NCI-H82 (cell line): ENCODE measurements at places on chromosomes 3 and 15.
A peak's percentile ranks its signal among the peaks of the same experiment; 100 is the strongest.

DNA sequence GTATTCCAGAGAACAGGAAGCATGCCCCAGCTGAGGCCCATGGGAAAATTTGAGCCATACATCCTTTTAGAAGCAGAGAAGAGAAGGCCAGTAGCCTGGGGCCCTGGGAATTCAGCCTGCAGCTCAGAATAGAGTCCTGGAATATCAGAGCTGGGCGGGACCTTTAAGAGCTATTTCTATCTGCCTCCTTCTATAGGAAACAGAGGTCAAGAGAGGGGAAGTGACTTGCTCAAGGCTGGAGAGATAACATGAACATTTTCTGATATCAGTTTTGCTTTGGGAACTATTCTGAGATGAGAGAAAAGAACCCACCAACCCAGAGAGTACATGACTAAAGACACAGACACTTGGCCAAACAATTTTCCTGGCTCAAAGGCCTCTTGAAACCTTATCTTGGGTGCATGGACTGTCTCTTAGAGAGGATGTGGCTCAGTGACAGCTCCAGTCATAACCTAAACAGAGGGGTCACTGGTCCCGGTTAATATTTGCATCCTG, 26.0 kb downstream of the MASP1 start:
- no peak for DNase-seq

- DNase-seq, result no peak
Observed at GRCh38 chr3:39755100-39755499, 54.3 kb upstream of the MYRIP start.

DNA sequence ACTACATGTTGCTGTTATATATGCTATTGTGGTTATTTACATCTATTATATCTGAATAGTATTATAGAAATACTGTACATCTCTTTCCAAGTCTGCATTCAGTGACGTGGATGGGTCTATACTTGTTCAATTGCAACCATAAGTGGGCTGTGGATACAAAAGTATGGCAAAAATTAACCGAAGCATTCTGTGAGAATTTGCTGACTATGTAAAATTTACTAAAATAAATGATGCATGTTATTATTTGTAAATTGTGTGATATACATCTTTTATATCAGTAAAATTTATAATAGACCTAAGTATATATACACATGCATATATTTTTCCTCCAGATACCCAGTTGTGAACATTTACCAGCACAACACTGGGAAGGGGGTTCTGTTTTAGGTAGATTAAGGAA, 215.1 kb downstream of the NECTIN3 start:
- DNase-seq, result no peak

DNA sequence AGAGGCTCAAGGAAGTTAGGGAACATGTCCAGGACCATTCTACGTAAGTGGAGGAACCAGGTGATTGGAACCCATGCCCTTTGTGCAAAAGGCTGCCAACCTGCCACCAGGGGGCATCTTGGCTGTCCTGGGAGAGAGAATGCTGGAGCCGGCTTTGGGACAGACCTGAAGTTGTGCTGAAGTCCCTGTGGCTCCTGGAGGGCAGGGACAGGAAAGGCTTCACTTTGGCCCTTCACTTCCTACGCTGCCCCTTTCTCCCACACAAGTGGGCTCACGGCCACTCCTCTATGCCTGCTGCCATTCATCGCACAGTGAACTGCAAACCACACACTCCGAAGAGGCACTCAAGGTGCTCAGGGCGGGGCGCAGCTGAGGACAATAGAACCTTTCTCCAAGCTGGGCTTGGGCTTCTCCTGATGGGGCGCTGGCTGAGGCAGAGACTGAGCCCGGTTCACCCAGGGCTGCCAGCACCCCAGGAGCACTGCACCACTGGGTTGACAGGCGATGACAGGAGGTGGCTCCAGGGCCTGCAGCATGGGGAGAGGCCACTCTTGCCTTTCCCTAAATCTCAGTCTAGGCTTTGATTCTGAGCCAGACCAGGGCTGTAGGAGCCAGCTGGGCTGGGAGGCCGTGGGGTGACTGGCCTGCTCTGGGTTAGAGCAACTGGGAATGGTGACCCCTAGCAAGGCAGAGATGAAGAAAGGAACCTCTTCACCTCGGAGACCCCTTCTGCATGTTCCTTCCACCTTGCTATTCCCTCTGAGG, 8.4 kb downstream of the SHF start:
- peak; percentile 35 for DNase-seq

GRCh38 chr3:83002869-83003445, 1241.5 kb upstream of the GBE1 start:
- no peak for DNase-seq

DNA sequence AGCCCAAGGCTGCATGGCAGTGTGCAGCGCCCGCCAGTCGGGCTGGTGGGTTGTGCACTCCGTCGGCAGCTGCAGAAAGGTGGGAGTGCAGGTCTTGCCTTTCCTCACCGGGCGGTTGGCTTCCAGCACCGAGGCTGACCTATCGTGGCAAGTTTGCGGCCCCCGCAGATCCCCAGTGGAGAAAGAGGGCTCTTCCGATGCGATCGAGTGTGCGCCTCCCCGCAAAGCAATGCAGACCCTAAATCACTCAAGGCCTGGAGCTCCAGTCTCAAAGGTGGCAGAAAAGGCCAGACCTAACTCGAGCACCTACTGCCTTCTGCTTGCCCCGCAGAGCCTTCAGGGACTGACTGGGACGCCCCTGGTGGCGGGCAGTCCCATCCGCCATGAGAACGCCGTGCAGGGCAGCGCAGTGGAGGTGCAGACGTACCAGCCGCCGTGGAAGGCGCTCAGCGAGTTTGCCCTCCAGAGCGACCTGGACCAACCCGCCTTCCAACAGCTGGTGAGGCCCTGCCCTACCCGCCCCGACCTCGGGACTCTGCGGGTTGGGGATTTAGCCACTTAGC, 4.3 kb downstream of the ISL2 start:
- DNase-seq, result no peak

- no peak for DNase-seq
Observed at GRCh38 chr3:63795438-63795837, 23.7 kb upstream of the C3orf49 start.

DNA sequence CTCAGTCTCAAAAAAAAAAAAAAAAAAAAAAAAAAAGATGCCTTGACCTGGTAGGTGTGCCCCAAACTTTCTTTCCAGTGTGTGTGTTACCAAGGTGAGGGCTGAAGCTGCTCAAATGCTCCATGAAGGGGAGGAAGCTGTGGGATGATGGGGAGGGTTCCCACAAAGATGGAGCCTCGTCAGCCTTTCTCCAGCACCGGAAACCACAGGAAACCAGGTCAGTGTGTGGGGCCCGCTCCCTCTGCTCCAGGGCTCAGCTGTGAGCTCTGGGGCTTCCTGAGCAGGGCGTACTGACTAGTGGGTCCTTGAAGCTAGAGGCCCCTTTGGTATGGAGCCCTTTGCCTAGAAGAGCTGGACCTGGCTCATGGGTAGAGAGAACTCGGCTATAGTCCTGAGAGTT, 681 bp upstream of the IL17RE start:
- DNase-seq, result no peak

- DNase-seq, result no peak
Observed at GRCh38 chr3:45205126-45205525, 21.0 kb downstream of the TMEM158 start.

GRCh38 chr3:83971666-83972065, 987.1 kb upstream of the CADM2 start:
- DNase-seq, result no peak

DNA sequence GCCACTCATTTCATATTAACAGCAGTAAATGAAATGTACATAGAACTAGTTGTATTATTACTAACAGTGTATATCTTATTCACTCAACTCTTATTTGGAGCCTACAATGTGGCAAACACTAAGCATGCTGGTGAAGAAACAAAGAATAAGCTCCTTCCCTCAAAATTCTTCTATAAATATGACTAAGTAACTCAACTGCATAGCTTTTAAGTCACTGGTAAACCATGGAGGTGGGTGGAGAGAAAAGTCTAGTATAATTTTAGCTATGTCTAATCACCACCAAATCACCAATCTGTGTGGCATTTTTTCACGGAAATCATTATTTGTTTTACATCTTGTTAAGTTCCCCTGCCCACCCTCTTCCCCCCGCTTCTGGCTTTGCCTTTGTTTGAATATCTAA, 17.5 kb downstream of the COPS2 start:
- no peak for DNase-seq

DNA sequence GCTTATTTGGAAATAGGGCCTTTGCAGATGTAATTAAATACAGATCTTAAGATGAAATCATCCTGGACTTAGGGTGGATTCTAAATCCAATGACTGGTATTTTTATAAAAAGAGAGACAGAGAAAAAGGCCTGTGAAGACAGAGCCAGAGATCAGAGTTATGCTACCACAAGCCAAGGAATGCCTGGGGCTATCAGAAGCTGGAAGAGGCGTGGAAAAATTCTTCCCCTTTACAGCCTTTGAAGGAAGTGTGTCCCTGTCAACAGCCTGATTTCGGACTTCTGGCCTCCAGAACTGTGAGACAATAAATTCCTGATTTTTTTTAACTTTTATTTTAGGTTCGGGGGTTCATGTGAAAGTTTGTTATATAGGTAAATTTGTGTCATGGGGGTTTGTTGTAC, 154.1 kb upstream of the CADPS start:
- DNase-seq, result no peak

GRCh38 chr3:14454639-14455310, 52.4 kb downstream of the SLC6A6 start:
- no peak for DNase-seq

GRCh38 chr3:169769287-169770181, at the start of gene ACTRT3:
Gene ACTRT3, minus strand, starts transcription at chr3:169769561. Its CDS starts 41 bp downstream, at chr3:169769520.
- DNase-seq, result peak; percentile 82

DNA sequence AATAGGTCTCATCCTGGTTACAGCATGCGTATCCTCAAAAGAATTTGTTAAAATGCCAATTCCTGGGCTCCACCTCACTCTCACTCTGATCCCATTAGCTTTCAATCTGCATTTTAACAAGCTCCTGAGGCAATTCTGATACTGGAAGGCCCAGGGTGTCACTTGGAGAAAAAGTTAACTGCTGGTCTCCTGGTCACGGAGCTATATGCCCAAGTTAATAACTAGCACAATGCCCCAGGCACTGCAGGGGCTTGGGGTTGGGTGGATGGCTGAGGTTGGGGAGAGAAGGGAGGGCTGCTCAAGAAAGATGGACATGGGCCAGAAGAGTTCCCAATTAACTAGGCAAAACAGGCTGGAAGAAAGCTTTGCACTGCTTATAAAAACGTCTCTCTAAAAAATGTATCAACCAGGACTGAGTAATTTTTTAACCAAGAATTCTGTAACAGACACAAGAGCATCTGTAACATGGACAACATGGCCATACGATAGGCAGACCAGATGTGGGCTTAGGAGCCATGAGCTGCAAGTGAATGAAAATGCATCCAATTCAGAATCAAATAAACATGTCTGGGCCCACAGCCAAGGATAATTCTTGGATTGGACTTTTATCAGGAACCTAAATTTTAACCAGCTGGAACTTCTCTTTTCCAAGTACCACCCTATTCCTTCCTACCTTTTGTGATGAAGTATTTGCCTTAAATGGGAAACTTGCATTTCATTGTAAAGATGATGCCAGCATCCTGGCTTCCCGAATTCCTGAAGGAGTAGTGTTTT, 4.2 kb downstream of the IL17RD start:
- no peak for DNase-seq

DNA sequence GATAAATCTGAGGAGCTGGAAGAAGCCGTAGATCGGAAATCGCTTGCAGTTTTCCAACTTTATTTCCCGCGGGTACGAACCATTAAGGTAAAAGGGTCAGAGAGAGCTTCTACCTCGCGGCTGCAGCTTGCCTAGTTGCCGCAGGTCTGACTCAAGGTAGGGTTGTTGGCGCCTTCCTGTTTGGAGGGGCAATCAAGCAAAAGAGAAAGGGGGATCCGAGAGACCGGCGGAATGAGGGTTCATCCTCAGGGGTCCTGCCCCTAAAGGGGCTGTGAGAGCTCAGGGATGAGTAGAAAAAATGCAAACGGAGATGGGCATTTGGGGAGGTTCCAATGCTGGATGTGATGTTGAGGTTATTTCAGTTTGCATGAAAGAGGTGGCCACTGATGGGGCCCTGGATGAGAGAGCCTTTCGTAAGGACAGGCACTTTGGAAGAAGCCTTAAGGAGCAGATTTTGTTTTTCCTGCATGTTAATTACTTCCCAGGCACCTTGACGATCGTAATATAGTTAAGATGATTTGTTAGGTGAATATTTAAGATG, 265.4 kb downstream of the CGGBP1 start:
- DNase-seq, result no peak

- DNase-seq, result no peak
Observed at GRCh38 chr3:157650172-157650571, 147.0 kb upstream of the VEPH1 start.

GRCh38 chr3:175445741-175446140, 586.6 kb downstream of the NAALADL2 start:
- no peak for DNase-seq

DNA sequence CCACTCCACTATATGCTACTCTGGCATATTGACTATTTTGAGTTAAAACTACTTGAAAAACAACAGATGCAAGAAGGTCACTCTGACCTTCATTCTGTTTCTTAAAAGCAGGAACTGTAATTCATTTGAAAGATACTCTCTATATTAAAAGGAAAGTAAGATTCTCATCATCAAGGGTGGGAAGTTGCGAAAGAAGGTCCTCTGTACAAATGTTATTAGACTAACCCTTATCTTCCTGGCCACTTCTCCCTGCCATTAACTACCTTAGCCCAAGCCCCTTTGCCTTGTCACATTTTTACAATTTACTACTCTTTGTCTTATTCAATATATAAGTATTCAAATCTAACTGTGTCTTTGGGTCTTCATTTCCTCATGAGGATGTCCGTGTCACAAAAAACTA, 16.1 kb downstream of the SIDT1 start:
- no peak for DNase-seq

DNA sequence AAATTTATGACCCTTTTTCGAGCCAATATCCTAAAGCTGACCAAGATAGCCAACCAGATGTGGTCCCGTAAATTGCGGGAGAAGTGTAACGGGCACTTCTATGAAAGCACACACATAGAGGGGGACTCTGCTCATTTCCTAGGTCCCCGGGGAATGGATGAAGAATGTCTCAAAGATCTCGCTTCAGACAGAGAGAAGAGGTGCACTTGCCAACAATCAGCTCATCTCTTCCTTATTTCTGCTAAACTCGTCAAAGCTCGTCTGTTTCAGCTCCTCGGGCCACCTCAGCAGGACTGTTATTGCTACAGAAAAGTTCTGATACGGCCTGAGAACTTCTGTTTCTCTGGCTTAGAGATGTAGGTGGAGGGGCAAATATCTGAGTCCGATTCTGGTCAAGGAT, 71.8 kb downstream of the TM2D3 start:
- no peak for DNase-seq

GRCh38 chr15:76382987-76383728, 46.6 kb downstream of the ISL2 start:
- no peak for DNase-seq

- no peak for DNase-seq
Observed at GRCh38 chr3:142560118-142560517, 18.4 kb downstream of the ATR start.
